ENCODE measurements at places on chromosomes 11 and 22.

DNA sequence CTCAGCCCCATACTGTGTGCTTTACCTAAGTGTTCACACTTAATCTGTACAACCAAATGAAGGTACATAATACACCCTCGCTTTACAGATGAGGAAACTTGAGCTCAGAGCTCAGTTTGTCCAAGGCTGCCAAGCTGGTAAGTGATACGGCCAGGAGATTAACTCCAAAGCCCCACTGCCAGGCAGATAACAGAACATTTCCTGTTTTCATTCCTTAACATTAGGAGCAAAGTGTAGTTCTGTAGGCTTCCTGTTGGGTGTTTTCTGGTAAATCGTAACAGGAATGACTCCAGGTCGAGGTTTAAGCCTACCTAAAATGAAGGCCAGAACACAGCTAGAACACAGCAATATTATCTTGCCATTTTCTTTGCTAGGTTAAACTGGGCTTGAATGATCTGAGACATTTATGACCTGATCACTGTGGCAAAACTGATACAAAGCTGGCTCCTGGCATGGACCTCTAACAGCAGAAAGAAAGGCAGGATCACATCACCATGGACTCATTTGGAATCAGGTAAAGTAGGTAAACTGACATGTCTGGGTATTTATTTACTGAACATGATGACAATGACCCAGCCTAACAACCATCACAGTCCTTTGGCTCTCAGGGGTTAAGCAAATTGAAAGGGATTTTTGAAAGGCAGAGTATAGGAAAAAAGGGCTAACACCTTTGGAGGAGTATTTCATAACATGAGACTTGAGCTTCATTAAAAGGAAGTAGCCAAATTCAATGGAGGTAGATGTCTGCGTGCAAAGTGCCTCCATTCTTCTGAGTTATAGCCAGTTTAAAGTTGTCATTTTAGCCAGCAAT is 3.9 kb upstream of the NUP50 start:
- DNase-seq: no peak

GRCh38 chr11:92383430-92383829 is 158.8 kb downstream of the FAT3 start:
- DNase-seq: no peak

DNA sequence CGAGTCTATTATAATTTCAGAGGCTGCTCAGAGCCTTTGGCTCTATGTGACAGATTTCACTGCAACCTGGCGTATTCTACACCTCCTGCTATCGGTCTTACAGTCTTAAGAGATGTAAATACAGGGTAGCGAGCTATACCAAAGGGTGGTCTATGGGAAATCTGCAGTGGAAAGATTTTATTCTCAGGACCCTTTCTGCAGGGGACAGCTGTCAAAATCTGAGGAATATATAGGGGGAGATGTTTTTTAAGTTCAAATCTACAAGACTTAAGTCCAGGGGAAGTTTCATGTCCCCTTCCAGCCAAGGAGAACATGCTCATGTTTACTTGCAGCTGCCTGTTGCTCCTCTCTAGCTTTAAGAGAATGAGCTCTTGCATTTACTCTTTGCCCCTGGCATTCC is 62.7 kb downstream of the MICAL2 start:
- no peak for DNase-seq

DNA sequence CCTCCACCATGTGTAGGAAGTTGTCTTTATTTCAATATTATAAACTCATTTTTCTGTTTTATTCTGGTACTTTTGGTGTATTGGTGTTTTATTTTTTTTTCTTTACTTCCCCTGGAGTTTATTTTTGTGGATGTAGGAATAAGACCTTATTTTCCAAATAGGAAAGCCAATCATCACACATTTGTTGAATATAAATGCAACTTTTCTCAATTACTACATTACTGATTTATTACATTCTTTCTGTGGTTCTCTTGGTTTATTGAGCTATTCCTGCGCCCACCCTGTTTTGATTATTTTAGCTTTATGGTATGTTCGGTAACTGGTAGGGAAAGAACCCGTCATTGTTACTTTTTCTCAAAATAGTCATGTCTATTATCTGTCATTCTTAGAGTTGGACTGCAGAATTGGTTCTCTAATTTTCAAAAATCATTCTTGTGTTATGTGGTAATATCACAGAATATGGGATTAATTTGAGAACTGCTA is 3.6 kb downstream of the IGLL5 start:
- no peak for DNase-seq

DNA sequence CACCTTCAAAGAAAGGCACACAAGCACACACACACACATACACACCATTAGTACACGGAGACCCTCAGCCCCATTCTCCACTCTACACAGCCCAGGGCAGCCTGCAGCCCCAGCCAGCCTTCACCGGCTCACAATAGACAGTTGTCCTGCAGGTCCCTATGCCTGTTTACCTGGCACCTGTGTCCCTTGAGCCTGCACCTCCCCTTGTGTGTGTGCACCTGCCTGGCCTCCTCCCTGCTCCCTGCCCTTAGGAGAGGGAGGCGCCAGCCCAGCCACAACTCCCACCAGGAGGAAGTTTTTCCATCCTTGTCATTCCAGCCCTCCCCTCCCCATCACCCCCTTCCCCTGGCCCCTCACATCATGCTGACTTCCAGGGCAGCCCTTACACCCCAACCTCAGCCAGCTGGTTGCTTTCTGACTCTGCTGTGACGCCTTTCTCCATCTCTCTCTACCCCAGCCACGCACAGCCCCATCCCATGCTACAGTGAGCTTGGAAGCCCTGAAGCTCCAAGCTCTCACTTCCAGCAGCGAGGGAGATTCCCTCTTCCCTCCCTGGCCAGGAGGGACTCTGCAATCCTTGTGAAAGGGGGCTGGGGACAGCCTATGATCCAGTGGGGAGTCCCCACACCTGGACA is 4.4 kb downstream of the AHNAK start:
- DNase-seq: no peak

- no peak for DNase-seq
Measured at GRCh38 chr11:61769169-61769920, 16.9 kb downstream of the MYRF start.

DNA sequence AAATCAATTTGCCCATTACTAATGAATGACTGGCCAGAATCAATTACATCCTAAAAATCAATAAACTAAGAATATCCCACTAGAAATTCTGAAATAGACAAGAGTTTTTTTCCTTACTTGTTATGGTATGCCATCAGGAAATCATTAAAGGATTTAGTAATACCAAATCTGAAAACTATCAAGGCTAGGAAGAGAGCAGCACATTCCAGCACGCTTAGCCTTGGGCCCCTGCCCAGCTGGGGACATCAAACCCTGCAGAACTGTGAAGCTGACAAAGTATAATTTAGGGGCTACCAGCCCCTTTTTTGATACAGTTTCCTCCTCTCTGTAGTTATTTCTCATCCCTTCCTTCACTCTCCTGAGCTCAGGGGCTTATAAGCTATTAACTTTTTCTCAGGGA is 247.8 kb upstream of the ZC3H12C start:
- no peak for DNase-seq

- no peak for DNase-seq
Measured at GRCh38 chr11:57566905-57567514, 462 bp downstream of the UBE2L6 start.

- peak; percentile 81 for DNase-seq
Measured at GRCh38 chr11:76318744-76319384, 62.1 kb downstream of the THAP12 start.

DNA sequence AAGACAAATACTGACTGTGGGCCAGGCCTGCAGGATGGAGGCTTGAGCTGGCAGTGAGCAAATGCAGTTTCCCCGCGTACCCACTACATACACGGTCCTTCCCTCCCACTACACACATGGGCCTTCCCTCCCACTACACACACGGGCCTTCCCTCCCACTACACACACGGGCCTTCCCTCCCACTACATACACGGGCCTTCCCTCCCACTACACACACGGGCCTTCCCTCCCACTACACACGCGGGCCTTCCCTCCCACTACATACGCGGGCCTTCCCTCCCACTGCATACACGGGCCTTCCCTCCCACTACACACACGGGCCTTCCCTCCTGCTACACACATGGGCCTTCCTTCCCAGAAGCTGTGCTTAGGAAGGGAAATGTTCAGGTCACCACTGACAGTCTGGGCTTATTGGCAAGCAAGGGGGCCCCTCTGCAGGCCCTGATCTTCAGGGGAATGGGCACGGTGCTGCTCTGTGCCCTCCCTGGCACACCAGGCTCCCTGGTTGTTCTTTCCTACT is 10.8 kb downstream of the DNAL4 start:
- no peak for DNase-seq

GRCh38 chr11:108863528-108863927 is 198.7 kb downstream of the DDX10 start:
- DNase-seq: no peak

DNA sequence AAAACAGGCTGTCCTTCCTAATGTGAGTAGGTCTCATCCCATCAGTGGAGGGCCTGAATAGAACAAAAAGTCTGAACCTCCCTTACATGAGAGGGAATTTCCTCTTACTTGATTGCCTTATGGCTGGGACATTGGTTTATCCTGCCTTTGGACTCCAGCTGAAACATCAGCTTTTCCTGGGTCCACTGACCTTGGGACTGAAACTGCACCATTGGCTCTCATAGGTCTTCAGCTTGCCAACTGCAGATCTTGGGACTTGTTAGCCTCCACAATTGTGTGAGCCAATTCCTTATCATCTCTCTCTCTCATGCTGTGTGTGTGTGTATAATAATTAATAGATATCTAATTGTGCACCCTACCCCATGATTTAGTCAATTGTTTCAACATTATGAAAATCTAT is 375.3 kb upstream of the DDI1 start:
- no peak for DNase-seq

DNA sequence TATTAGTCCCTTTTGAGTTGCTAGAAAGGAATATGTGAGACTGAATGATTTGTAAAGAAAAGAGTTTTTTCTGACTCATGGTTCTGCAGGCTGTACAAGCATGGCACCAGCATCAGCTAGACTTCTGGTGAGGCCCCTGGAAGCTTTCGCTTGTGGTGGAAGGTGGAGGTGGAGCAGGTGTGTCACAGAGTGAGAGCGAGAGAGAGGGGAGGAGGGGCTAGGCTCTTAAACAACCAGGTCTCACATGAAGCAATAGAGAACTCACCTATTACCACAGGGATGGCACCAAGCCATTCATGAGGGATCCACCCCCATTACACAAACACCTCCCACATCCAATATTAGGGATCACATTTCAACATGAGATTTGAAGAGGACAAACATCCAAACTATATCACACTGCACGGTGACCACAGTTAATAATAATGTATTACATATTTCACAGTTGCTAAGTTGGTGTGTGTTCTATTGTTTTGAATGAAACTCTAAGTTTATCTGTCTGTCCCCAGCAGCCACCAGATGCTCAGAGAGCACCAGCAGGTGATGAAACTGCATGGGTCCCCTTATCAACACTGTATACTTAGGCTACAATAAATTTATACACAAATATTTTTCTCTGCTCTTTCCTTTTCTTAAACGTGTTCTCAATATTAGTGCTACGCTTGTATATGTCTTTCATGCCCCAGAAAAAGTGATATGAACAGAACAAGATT is 14.1 kb downstream of the ZFP91 start:
- no peak for DNase-seq

DNA sequence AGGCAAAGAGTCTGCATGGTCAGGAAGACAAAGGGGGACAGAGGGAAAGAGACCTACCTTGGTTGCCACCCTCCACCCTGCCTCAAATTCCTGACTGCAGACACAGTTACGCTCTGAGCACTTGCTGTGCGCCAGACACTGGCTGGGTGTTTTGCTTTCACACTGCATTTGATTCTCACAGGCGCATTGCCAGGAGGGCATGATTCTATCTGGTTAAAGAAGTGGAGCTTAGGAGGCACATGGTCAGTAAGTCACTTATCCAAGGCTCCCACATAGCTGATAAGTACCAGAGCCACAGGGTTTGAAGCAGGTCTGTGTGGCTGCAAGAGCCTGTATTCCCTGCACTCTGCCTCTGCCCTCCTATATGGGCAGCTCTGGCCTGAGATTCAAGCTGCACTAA is 103.9 kb downstream of the TIMP3 start:
- no peak for DNase-seq

GRCh38 chr11:22666688-22667439 is 453 bp downstream of the GAS2 start:
- DNase-seq: no peak

DNA sequence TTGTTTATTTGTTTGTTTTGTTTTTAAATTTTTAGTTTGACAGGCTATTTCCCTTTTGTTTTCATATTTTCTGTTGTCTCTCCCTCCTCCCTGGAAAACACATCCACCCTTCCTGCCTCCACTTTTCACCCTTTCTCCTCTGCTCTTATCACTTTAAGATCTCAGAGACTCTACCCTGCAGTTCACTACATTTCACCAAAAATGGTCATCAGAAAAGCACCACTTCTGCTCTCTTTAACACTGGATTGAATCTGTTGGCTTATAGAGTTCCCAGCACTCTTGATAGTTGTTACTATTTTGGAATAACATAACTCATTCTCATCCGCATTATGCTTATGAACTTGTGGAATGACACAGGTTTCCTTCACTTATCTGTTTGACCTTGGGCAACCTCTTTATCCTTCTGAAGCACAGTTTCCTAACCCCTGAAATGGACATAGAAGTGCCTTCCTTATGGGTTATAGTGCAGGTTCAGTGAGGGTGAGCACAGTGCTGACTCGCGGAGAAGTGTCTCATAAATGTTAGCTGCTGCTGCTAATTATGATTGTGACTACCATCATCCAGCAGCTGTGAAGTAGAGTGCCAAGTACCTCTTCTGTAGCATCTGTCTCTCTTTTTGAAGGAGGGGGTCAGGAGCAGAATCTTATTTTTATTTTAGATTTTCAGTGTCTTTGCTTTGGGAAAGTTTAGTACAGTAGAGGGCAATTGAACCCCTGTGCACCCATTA is 15.0 kb downstream of the TEAD1 start:
- no peak for DNase-seq

- DNase-seq: no peak
Measured at GRCh38 chr11:111082664-111083063, 162.9 kb upstream of the POU2AF2 start.

DNA sequence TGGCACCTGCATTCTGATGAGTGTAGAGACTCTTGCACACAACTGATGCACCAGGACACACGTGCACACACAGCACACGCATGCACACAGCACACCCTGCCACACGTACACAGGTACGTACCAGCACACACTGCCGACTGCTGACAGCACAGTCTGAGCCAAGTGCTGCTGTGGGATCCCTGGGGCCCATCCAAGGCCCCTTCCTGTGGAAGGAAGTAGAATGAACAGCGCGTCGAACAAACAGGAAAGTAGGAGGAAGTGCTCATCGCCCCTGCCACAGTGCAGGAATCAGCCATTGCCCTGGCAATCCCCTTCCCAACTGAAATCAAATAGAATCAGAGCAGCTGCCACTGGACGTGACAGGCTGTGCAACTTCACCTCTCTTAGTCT is 57.9 kb downstream of the CD82 start:
- DNase-seq: no peak

- no peak for DNase-seq
Measured at GRCh38 chr11:96085319-96085930, 161.5 kb upstream of the MTMR2 start.

DNA sequence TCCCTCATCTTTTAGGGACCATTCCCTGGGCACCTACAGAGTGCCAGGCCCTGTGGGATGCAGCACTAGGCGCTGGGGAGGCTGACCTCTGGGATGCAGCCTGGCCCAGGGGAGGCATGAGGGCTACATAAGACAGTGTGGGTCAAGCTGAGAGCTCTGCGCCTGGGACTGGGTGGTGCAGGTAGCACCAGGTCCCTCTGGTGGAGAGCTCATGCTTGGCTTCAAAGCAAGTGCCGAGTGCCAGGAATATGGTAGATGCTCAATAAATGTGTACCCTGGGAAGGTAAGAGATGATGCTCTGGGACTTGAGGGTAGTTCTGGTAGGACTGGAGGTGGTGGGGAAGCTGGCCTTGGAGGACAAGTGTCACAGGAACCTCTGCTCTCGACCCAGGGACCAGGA is 2.0 kb upstream of the MPPED1 start:
- no peak for DNase-seq

GRCh38 chr22:17751596-17751995 is 22.7 kb downstream of the BID start:
- DNase-seq: no peak
